NCI-H1105 (cell line): ENCODE measurements at places on chromosomes 1 and 21.

DNA sequence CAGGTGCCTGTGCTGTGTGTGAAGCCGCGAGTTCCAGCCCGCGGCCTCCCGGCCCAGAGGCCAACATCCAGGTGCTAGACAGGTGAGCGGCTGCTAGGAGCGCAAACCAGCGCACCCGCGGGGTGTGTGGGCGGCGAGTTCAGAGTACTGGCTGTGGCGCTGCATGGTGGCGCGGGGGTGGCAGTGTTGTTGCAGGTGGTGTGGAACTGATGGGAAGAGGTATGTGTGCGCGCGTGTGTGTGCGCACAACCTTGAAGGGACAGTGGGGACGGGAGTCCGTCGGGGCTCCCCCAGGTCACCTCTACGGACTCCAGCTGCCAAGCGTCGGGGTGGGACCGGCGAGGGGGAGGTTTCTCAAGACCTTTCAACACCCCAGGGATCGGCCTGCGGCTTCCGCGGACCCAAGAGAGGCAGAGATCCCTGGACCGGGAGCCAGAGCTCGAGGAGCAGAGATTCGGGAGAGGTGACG is 433 bp upstream of the DMBX1 start:
- DNase-seq: peak; percentile 43

DNA sequence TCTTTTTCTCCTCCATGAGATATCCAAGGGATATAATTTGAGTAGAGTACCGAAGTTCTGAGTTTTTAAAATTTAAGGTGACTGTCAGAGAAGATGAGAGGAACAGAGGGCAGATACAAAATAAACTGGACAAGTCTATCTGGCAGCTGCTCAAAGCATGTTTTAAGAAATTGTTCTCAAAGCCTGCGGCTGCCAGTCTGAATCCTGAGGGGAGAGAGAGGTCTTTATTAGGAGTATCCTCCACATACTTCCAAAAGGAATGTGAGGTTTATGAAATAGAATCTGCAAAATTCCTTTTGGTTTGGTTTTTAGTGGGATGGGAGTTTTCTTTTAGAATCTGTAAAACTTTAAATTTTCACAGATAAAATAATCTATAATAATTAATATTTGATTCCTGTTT is 41.3 kb downstream of the TTC13 start:
- no peak for DNase-seq

DNA sequence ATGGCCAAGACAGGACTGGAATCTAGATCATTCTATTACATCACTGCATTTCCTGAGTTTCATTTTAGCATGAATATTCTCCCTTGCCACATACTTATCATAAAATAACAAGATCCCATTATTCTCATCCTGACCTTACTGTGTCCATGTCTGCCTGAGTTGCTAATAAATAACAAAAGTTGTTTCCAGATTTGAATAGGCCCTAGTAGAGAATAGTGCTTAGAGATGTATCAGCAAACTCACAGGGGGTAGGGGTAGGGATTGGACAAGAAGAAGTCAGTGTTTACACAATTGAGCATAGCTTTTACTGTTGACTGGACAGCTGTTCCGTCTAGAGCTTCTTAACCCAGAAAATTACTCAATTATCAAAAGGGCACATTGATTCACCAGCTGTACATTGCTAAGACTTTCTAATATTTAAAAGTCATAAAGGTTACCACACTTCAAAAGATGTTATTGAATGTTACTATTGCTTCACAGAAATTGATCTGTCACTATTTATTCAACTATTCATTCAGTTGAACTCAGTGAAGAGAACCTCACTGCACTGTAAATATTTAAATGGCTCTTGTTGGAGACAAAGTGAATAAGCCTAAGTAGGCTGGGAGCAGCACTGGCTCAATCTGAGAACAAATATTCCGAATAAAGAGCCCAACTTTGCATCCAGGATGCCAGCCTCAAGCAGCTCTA is 121.9 kb downstream of the NRIP1 start:
- no peak for DNase-seq

DNA sequence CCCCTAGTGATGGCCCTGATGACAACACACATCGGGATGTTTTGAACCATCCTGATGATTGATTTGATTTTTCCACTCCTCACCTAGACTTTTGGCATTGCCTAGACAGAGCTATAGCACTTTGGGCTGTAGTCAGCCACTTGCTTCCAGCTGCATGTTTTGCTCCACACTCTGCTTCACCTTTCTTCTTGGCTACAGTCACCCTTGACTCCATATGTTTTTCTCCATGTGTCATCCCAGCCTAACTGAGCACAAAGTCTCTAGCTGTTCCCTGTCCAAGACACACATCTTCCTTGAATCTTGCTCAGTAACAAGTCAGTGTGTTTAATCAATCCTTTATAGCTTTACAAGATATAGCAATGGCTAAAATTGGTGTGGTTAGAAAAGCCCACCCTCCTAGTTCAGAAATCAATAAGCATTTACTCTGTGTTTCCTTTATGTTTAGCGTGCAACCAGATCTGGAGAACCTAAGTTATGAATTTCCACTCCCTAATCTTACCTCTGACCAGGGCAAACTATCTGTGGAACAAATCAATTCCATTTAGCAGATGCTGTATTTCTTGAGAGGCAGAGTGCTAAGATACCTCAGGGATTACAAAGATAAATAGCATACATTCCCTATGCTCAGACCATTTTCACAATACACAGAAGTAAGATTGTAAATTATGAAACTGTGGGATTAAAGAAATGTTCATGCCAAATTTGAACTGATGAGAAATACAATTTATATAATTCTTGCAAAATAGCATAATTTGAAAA is 98.4 kb upstream of the LYPLAL1 start:
- DNase-seq: no peak

- no peak for DNase-seq
These were observed 106.8 kb downstream of the LMO4 start for GRCh38 chr1:87435484-87435883.

- no peak for DNase-seq
These were observed 1.8 kb upstream of the VSIG8 start for GRCh38 chr1:159864262-159864661.

GRCh38 chr1:83931658-83932253 is 67.2 kb downstream of the TTLL7 start:
- DNase-seq: peak; percentile 55

DNA sequence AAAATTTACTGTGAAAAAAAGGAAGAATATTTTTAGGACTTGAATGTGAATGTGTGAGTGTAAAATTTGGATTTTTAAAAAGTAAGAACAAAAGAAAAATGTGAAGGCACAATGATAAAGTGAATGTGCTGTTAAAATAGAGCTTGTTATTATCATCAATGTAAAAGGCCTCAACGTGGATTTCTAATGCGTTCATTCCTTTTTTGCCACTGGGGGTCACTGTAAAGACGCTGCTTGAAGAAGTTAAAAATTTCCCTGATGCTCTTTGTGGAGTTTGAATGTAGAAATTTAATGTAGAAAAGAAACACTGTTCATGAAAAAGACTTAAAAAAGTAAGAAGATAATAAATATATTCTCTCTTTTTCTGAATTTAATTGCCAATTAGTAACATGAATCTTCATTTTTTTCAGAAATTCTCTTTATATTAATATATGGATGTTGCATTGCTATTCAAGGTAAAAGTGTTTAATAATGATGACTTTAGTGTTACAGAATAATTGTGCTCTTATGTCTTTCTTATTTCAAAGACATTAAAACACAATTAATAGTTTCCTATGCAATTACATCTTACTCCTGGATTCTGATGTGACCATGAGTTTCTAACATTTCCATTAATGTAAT is 161.5 kb downstream of the DNM3 start:
- no peak for DNase-seq

DNA sequence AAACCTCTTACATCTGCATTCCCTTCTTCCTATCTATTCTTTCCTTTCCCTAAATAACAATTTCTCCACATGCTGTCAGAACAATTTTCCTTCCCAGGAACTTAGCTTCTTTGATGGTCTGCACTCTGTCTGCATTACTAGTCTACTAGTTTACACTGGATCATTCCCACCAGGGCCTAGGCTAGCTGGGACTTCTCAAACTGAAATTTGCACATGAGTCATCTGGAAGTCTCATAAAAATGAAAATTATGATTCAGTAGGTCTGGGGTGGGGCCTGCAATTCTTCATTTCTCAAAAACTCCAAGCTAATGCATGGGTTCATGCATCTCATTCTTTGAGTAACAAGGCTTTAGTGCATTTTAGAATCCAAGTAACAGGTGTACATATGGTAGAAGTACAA is 74.2 kb downstream of the GABPA start:
- no peak for DNase-seq

- no peak for DNase-seq
These were observed 31.3 kb upstream of the FGGY start for GRCh38 chr1:59265622-59266021.

GRCh38 chr1:31416101-31416736 is 3.2 kb downstream of the SERINC2 start:
- DNase-seq: no peak
